ENCODE measurements at places on chromosomes 2 and 18. TPM values are rescaled to one million over a fixed set of nuclear protein-coding genes. Genes with fewer than 3 reads are reported as not detected.

- DNase-seq, result no peak
These were observed 484 bp downstream of the APCDD1 start for GRCh38 chr18:10454681-10455557.

DNA sequence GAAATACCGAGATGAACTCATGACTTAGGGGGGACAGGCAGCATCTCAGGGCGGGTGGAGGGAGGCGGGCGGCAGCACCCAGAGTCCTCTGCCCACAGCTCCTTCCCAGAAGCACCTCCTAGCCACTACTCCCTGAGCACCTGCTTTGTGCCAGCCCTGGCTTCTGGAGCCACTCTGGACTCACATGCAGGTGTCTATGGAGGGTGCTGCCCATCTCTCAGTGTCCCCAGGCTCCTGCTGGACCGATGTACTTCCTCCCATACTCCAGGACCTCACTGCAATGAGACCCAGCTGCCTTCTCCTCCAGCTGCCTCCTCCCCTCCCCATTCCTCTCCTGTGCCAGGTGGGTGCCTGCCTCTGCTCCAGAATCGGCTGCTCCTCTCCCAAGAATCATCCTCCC lies 22.1 kb upstream of the OTOS start:
- DNase-seq, result no peak

DNA sequence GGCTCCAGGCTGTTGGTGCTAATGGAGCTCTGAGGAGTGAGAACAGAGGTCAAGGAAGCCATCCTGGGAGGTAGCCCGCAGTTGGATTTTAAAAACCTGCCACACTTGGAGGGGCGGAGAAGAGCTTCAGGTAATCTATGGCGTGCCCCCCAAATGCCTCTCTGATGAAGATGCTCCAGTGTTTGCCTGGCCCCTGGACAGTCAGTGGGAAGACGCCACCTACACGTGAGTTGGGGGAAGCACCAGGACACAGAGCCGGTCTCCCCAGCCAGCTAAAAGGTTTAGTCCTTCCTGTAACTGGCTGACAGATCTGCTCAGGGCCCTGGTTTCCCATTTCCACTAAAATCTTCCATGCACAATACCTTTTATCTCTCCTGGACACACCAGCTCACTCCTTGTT lies 225.0 kb downstream of the TTC32 start:
- DNase-seq, result no peak

DSG3 gene
- total RNA-seq, result not detected

- no peak for DNase-seq
These were observed 118.7 kb downstream of the NUP35 start for GRCh38 chr2:183242937-183243336.

- no peak for DNase-seq
These were observed 104.9 kb upstream of the MGAT5 start for GRCh38 chr2:134148843-134149472.

GRCh38 chr18:40041951-40042350 lies 1913.1 kb upstream of the PIK3C3 start:
- DNase-seq, result no peak

GRCh38 chr2:206011018-206011614 lies 74.9 kb downstream of the INO80D start:
- DNase-seq, result no peak

ABCG8 gene
- total RNA-seq, result not detected

DNA sequence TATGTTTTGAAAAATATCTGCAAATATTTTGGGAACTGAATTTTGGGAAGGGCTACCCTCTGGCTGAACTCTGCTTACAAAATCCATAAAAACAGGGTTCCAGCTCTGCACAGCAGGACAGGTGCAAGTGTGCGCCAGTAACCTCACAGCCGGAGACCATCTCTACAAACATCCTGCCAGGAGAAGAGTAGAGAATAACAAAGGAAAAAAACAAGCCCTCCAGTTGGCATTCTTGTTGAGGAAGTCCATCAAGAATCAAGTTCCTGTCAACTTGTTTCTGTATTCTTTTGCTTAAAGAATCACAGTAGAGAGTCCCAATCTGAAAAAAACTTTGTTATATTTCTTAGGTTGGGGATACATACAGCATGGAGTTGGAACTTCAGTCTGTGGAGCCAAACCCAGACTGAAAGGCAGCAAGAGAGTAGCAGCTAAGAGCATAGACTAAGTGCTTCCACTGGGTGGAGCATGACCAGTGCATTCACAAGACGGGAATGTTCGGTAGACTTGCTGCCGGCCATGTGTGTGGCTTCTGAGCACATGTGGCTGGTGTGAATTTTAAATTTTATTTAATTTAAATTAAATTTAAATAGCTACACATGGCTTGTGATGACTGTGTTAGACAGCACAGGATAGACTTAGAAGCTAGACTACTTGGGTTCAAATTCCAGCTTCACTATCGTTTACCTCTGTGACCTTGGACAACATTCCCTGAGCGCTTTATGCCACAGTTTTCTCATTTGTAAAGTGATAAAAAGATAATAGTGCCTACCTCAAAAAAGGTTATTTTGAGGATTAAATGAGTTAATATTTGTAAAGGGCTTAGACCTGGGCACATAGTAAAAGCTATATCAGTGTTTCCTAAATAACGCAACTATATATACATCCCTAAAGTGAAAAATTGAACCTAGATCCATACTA lies 41.9 kb downstream of the SPTBN1 start:
- no peak for DNase-seq

- DNase-seq, result peak; percentile 87
These were observed 207.8 kb downstream of the CYP26B1 start for GRCh38 chr2:71939588-71940535.

- DNase-seq, result no peak
These were observed 221.6 kb downstream of the VAPA start for GRCh38 chr18:10135302-10135926.

MYO3B gene
- not detected for total RNA-seq

DNA sequence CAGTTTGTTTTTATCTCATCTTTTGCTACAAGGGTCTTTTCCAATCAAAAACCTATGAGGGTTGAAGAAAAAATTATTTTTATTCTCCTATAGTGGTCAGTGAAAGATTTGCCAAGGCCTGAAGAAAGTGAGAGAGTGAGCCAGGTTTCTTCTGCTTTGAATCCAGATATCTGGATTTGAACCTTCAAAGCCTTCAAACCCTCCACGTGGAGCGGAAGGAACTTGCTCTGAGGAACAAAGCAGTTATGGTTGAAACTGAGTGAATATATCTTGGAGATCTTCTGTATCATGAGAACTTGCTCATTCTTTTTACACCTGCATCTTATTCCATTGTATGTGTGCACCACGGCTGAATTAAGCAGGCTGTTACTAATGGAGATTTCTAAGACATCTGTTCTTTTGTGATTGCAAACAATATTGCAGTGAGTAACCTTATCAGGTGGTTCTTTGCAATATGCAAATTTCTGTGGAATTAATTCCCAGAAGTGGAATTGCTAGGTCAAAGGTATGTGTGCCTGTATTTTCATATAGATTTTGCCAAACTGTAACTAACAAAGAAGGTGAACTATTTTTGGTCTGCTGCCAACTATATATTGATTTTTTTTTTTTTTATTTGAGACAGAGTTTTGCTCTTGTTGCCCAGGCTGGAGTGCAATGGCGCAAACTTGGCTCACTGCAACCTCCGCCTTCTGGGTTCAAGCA lies 147.9 kb downstream of the B3GNT2 start:
- no peak for DNase-seq

DNA sequence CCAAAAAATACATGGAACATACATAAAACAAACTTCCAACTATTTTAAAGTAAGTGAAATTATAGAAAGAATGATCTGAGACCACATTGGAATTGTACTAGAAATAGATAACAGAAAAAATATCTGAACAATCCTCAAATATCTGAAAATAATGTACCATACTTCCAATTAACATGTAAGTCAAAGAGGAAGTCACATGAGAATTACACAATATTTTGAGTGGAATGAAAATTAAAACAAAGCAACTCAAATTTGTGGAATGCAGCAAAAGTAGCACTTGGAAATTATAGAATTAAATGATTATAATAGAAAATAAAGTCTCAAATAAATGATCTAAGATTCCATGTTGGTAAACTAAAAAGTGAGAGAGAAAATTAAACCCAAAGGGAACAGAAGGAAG lies 38.3 kb upstream of the CTIF start:
- no peak for DNase-seq

SLC23A3 gene
- total RNA-seq, result 0.93 TPM

CHST9 gene
- total RNA-seq, result not detected

DNA sequence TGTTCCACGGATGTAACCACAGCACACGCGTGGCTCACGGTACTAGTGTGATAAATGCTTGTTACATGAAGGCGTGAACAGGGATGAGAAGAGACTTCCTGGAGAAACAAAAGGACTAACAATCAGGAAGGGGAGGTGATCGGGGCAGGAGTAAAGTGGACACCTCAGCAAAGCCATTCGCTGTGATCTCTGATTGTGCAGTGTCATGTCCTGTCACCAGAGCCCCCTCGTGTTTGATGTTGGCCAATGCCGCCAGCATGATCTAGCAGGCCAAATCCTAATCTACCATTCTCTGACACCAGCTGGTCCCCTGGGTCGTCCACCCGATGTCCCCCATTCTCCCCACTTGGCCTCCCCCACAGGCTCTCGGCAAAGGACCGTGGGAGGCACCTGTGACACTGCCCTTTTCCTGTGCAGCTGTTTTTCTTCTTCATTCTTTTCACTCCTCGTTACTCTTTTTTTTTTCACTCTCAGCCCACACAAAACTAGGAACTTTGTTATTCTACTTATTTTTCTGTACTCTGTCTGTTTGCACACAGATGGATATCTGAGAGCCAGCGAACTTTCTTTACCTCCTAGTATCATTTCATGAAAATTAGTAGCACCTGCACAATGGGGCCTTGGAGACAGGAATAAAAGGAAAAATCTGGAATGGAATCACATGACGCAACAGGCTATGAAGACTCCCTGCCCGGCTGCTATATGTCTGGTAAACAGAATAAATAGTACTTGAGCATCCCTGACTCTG lies 146.8 kb downstream of the TGIF1 start:
- no peak for DNase-seq

GRCh38 chr2:105329197-105329554 lies 359 bp downstream of the TGFBRAP1 start:
- no peak for DNase-seq

- no peak for DNase-seq
These were observed 19.2 kb upstream of the SLC8A1 start for GRCh38 chr2:40470822-40471813.

DNA sequence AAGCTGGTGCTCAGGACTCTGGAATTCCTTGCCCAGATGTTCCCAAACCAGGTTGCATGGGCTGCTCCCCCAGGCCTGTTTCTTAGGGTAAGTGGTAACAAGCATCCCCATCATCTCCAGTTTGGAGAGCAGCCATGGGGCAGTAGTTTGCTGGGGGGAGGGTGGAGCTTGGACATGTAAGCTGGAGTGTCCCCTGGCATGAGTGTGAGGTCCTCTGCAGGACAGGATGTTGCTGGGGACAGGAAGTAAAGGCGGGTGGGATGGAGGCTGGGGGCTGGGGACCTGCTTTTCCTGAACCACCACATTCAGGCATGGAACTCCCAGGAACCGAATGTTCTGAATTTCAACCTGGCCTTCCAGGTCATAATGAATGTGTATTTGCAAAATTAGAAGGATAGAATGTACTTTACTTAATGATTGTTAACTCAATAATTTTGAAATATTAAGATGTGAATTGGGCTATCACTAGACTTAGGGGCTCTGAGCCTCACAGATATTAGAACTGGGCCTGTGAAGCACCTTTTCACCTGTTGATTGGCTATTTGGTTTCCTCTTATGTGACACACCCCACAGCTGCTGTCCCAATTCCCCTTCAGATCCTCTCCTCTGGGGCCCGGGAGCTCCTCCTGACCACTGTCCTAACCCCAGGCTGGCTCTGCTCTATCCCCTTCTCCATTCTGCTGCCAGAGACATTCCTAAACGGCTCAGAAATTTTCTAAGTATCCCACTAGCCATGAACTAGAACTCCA lies 66.4 kb upstream of the EPAS1 start:
- DNase-seq, result no peak

DNA sequence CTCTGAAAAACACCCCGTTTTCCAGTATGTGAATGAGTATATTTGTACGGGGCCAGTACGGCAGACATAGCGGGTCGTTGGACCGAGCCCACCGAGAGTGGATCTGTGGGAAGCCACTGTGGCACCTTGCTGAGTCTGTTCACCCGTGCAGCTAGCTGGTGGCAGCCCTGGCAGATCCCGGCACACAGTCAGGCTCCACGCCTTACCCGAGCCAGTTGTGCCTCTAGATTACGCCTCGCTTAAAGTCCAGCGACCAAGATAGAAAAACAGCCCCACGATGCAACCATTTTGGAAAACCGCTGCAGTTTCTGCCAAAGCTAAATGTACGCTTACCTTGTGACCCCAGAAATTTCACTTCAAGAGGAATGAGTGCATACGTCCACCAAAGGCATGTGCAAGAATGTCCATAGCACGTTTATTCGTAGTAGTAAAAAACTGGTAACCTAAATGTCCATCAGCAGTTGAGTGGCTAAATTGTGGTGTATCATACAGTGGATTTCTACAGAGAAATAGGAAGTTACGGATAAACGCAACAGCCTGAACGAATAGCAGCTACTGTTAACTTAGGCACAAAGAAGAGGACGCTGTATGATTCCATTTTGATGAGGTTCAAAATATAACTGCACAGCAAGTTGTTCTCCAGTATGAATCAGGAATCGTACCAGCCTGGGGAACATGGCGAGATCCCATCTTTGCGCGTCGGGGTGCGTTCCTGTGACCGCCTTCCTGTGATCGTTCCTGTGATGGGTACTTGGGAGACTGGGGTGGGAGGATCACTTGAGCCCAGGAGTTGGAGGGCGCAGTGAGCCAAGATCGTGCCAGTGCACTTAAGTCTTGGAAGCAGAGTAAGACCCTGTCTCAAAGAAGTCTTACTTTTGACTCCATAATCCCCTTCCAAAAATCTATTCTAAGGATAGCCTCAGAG lies 688 bp upstream of the WDR33 start:
- peak; percentile 55 for DNase-seq

DNA sequence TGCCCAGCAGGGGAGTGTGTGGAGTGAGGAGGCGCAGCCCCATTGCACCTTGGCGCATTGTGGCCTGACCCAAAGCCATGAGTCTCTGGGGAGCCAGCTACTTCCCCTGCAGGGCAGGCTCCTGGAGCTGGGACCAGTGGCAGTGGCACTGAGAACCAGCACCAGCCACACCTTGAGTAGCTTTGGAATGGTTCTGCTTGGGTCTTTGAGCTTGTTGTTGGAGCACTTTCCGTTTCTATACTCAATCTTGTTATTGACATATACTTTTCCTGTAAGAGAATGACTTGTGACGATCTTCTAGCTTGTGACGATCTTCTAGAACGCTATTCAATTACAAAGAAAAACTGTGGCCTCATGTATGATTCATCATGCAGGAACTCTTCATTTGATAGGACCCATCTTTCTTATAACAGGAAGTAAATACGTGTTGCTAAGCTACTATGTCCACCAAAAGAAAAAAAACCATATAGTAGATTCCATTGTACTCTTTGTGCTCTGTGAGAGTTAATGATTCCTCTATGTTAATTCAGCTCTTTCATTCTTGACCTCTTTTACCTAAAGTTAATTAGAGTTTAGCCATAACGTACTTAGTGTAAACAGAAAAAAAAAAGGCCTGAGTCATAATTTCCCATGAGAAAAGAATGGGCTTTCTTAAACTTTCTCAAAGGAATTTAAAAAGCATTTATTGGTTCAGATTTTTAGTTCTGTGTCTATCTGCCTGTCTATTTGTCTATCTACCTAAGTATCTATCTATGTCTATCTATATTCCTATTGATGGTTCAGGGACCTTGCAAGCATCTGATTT lies 113.1 kb downstream of the GATA6 start:
- no peak for DNase-seq

- DNase-seq, result no peak
These were observed 147.0 kb upstream of the ALPP start for GRCh38 chr2:232231554-232231953.

Data from mesenteric fat pad (tissue), 1 donor.